H1 (cell line): ENCODE measurements at places on chromosomes 5 and 9.

GRCh38 chr5:115813719-115814118, 2.7 kb downstream of the CDO1 start:
- H3K4me3 ChIP-seq, result no peak overlapping the region
- no peak overlapping the region for H3K27ac ChIP-seq
- peaks cover 12% of the 10 kb centered on the region for H3K36me3 ChIP-seq
- DNase-seq, result no peak

- H3K27ac ChIP-seq, result no peak overlapping the region
- peaks cover 18% of the 10 kb centered on the region; the same call in 1 of the 2 replicates for H3K27me3 ChIP-seq
- H3K4me3 ChIP-seq, result no peak overlapping the region
- DNase-seq, result no peak
- peaks cover 8% of the 10 kb centered on the region for H3K4me1 ChIP-seq
- no peaks in the 10 kb centered on the region for H3K36me3 ChIP-seq
Measured at GRCh38 chr9:129694243-129694646, 28.8 kb downstream of the PRRX2 start.

DNA sequence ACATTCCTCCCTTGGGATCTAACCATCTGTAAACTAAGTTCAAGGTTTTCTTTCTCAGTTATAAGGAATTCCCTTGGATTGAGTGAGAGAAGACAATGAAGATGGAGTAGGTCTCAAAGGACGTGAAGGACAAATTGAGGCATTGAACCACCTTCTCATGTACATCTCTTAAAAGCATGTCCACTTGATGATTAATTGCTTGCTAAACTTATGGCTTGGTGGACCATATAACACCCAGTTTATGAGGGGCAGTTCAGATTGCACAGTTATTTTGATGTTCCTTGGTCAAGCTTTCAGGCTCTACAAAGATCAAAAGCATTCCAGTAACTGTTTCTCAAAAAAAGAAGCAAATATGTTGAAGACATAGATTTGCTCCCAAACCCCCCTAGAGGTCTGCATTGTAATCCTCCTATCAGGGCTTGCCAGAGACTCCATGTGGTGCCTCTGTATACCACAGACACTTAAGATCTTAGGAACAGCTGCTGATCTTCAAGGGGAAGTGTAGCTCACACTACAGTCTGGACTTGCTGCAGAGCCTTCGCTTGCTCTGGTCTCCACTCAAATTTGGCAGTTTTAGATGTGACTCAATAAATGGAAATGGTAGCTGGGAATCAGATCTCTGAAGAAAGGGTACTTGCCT, 56.9 kb upstream of the ALDH1A1 start:
- DNase-seq, result no peak
- H3K27ac ChIP-seq, result no peak overlapping the region
- H3K4me1 ChIP-seq, result no peaks in the 10 kb centered on the region
- no peaks in the 10 kb centered on the region for H3K36me3 ChIP-seq
- no peak overlapping the region for H3K4me3 ChIP-seq

DNA sequence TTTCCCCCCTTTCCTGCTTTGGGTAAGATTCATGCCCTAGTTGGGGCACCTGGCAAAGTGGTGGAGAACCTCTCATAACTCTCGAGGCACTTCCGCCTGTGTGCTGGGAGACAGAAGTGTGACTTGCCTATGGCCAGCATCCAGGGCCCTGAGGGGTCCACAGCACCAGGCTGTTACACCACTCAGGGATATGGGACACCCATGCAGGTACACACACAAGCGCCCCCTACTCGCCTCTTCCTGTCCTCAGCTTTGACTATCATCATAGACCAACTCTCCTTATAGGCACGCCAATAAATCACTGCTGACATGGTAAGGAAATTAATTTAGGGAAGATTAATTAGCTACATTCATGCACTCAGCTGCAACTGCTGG, 45.4 kb downstream of the SHB start:
- no peaks in the 10 kb centered on the region for H3K27me3 ChIP-seq
- no peak overlapping the region for H3K4me3 ChIP-seq
- H3K27ac ChIP-seq, result no peak overlapping the region
- peaks cover 44% of the 10 kb centered on the region for H3K4me1 ChIP-seq
